T-helper 2 cell (primary cell): ENCODE measurements at places on chromosomes 4 and X.

DNA sequence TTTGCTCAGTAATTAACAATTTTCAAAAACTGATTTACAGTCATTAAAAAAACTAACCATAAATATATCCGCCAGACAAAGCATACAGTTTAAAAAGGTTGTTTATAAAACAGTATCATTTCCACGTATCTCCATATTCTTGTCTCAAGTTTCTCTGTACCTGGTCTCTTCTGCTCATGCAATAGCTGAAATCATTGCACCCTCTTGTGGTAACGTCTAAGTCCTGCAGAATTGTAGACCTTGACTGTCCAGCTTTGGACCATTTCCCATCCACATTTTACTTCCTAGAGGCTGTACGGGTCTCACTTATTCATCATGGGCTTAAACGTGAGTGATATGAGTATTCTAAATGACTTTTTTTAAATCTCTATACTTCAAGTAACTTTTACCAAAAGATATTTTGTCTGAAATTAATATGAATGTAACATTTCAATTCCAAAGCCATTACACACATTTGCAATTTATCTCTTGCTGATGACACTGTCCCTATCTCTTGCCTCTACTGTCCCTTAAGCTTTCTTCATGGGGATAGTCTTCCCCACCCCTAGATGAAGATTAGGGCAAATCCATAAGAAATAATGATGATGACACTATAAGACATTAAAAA, 118.5 kb downstream of the BTC start:
- DNase-seq, result peak; percentile 24

DNA sequence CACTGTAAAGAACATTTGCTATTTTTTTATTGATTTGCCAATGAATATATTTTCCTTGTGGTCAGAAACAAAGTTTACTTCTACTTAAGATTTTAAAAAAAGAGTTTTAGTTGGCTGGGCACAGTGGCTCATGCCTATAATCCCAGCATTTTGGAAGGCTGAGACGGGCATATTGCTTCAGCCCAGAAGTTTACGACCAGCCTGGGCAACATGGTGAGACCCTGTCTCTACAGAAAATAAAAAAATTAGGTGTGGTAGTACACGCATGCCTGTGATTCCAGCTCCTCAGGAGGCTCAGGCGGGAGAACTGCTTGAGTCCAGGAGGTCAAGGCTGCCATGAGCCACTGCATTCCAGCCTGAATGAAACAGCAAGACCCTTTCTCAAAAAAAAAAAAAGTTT, 36.8 kb downstream of the LRP2BP start:
- DNase-seq, result no peak

DNA sequence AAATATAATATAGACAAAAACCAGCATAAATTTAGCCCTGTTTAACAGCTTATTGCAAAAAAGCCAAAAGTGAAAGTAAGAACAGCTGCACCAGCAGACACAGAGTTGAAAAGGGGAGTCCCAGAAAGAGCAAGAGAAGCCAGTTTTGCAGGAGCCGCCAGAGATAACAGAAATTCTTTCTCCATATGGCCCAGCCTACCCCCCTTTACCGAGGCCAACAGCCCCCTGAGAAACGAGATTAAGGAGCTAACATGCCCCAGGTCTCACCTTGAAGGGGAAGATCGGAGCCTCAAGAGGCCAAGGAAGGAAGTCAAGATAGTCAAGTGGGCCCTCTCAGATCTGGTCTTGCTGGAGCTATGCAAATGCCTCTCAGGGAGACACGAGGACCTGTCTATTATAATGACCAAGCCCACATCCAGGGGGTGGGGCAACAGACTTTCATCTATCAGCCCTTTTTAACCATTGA, 4.8 kb downstream of the ACOX3 start:
- no peak for DNase-seq

GRCh38 chrX:95290455-95290854, 1394.2 kb upstream of the DIAPH2 start:
- DNase-seq, result no peak

GRCh38 chr4:111230265-111230664, 607.4 kb upstream of the PITX2 start:
- DNase-seq, result no peak

- DNase-seq, result no peak
These were observed 51.1 kb downstream of the GPC4 start for GRCh38 chrX:133364196-133364595.

GRCh38 chrX:7021991-7022390, 125.5 kb upstream of the STS start:
- no peak for DNase-seq

DNA sequence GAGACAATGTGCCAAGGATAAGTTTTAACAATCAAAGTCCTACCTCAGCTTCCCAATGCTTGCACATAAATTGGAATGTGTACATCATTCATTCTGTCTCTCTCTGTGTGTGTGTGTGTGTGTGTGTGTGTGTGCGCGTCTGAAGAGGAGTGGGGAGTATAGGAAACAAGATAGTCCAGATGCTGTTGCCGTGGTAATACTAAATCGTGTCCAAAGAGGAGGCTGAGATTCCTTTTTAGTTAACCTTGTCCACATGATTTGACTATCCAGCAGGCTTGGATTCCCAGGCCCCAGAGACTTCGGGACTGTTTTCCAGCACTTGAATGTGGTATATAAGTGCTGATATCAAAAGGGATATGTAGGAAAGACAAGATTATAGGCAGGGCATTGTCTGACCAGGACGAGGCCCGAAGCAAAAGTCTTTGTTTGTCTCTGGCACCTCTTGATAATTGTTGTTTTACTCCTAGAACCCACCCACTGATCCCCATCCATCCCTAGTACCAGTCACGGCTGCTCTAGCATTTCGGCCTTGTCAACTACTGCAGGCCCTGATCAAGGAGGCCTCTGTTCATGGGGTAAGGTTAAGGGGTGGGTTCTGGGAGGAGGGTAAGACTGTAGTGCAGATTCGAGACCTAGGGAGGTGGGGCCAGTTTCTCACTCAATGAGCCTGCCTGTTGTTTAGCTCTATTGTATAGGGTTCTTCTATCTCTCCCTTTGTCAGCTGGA, 3.9 kb downstream of the PLP1 start:
- no peak for DNase-seq

- no peak for DNase-seq
These were observed 123.5 kb upstream of the SMARCAD1 start for GRCh38 chr4:94084155-94084554.

DNA sequence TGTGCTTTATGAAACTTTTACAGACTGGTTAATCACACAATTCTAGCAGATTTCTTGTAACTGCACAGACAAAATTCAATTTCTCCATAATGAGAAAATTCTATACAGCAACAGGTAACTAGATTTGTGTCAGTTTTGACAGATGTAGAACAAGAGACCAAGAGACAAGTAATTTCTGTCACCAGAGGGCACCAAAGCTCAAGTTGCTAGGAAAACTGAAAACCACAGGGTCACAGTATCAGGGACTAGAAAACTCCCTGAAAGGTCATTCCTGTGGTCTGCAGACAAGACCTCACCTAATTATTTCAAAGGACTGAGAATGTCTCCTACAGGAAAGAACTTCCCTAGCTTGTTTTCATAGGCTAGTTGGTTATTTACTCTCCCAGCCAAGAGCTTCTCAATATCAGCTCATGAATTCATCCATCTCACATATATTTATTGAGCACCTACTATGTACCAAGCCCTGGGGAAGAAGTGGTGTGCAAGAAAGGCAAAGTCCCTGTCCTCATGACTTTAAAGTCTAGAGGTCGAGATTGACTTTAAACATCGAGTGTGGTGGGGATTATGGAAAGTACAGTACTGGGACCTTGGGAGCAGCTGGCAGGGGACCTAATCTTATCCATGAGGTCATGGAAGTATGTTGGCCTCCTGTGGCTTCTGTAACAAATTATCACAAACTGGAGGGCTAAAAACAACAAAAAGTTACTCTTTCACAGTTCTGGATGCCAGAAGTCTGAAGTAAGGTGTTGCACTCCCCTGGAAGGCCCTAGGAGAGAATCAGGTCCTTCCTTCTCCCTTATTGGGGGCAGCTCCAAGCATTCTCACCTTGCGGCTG, 47.8 kb upstream of the SETD7 start:
- DNase-seq, result peak; percentile 52

GRCh38 chr4:142817442-142817841, 28.7 kb downstream of the INPP4B start:
- DNase-seq, result no peak

GRCh38 chrX:40403757-40404156, 177.0 kb upstream of the ATP6AP2 start:
- no peak for DNase-seq

GRCh38 chr4:535181-535923, 36.3 kb downstream of the PIGG start:
- no peak for DNase-seq

- no peak for DNase-seq
These were observed 39.1 kb downstream of the ANOS1 start for GRCh38 chrX:8692871-8693270.

DNA sequence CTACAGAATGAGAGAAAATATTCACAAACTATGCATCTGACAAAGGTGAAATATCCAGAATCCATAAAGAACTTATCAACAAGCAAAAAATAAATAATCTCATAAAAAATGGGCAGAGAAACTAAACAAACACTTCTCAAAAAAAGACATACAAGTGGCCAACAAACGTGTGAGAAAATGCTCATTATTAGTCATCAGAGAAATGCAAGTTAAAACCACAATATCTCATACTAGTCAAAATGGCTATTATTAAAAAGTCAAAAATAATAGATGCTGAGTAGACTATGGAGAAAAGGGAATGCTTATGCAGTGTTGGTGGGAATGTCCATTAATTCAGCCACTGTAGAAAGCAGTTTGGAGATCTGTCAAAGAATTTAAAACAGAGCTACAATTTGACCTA, 533.3 kb downstream of the TMA16 start:
- no peak for DNase-seq

GRCh38 chr4:4461850-4462249, 74.9 kb downstream of the NSG1 start:
- DNase-seq, result peak; percentile 15

- no peak for DNase-seq
These were observed 454.0 kb upstream of the KLHL4 start for GRCh38 chrX:87063642-87064041.

- DNase-seq, result no peak
These were observed 87.1 kb downstream of the VCX2 start for GRCh38 chrX:8084006-8084405.

DNA sequence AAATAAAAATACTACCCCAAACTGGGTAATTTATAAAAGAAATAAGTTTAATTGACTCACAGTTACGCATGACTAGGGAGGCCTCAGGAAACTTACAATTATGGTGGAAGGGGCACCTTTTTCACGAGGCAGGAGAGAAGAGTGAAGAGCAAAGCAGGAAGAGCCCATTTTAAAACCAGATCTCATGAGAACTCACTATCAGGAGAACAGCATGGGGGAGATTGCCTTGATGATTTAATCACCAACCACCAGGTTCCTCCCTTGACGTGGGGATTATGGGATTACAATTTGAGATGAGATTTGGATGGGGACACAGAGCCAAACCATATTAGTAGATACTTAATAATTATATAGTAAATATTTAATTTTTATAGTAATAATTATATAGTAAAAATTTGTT, 10.1 kb downstream of the CISD2 start:
- DNase-seq, result no peak
